ENCODE measurements at places on chromosomes 11 and 22.

DNA sequence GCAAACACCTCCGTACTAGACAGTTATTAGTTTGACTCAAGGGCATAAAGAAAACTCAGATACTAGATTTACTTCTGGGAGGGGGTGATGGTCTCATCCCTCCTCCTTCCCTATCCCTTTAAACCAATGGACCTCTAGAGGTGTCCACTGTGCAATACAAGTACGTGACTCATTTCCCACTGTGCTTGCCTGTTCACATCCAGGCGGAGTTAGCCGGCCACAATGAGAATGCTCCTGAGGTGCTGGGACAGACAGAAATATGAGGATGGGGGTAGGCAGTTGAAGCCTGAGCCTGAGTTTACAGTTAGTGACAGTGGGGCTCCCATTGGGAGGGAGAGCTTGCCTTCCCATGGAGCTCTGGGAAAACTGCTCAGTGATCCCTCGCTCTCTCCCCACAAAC lies 8.4 kb upstream of the PMM1 start:
- DNase-seq = no peak

GRCh38 chr11:7332451-7332850 lies 80.7 kb downstream of the SYT9 start:
- no peak for DNase-seq

DNA sequence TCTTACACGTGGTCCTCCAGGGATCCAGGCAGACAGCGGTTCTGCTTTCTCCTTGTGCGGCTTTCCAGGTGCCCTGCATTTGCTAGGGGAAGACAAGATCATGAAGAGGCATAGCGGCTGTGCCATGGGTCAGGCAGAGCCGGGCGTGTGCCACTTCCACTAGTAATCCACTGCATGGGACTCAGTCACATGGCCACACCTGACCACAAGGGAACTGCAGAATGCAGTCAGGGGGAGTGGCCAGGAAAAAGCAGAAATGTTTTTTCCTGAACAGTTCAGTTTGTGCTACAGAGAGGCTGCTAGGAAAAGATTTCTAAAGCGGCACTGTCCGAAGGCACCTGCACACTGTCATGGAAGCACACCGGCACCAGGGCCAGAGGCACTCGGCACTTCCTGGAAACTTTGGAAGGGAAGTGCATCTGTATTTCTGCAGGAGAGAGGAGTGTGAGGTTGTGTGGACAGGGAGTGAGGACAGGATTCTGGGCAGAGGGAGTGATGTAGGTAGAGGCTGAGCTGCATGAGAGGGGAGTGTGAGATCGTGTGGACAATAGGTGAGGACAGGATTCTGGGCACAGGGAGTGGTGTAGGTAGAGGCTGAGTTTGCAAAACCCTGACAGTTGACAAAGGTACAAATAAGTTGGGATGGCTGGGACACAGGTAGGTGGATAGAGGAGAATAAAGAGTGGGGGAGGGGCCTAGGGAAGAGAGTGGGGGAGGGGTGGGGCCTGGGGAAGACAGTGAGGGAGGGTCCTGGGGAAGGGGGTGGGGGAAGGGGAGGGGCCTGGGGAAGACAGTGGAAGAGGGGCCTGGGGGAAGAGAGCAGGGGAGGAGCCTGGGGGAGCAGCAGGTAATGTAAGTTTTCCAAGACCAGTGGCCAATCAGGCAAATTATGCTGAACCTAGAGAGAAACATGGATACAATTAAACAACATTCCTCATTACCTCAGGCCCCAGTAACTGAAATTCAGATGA lies 1436.3 kb downstream of the TBC1D22A start:
- no peak for DNase-seq

- DNase-seq = no peak
These were observed 158.8 kb downstream of the MPPED1 start for GRCh38 chr22:43570531-43571165.

DNA sequence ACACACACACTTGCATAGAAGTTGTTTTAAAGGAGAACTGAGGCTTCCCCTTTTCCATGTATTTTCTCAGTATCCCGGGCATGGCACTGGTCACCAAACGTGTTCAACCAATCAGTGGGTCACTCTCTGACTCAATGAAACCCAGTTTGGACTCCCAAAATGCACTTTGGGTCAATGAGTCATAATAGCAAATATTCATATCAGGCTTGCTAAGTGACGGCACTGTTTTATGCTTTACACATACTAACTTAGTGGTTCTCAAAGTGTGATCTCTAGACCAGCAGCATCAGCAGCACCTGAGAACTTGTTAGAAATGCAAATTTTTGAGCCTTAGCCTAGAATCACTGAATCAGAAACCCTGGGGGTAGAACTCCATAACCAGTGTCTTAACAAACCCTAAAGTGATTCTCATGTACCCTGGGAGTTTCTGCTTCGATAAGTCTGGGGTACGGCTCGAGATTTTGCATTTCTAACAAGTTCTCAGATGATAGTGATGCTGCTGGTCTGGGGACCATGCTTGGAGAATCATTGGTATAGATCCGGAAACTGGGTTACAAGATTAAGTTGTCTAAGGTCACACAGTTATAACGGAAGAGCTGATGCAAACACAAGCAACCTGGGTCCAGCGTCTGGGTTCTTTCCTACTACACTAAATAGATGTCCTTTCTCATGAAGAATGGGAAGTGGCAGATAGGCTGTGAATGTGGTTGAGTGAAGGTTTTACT lies 35.6 kb downstream of the ETS1 start:
- peak; percentile 57 for DNase-seq

DNA sequence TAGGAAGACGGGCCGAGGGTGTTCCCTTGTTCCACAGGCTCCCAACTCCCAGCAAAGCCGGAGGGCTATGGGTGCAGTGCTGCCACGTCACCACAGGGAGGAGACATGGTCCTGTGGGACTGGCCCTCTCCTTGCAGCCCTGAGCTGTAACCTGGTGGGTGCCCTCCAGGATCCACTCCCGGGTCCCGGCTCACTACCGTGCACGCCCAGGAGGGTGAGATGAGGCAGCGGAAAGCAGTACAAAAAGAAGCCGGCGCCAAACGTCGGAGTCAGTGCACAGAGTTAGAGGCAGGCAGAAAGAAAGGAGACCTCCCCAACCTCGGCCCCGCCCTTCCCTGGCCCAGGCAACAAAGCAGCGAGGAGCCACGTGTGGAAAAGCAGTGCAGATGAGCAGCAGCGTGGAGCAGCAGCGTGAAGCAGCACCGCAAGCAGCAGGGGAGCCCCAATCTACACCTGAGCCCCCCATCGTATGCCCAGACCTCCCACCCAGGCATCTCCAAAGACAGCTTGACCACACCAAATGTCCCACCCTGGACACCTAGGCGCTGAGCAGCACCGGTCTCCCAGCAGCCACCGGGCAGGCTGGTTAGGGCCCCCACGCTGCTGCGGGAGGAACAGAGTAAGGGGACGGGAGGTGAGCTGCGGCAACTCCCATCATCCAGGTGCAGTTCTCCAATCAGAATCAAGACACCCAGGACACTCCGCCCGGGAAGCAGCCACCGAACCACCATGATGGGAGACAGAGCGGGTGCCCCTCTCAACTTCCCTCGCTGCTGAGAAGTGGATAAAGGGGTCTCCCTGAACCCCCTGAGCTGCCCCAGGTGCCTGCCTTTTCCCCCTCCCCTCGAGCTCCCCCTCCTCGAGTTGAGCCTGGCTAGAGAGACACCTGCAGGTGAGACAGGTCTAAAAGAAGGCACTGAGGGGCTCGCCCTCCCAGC lies 28.8 kb downstream of the IGSF9B start:
- peak; percentile 70 for DNase-seq

DNA sequence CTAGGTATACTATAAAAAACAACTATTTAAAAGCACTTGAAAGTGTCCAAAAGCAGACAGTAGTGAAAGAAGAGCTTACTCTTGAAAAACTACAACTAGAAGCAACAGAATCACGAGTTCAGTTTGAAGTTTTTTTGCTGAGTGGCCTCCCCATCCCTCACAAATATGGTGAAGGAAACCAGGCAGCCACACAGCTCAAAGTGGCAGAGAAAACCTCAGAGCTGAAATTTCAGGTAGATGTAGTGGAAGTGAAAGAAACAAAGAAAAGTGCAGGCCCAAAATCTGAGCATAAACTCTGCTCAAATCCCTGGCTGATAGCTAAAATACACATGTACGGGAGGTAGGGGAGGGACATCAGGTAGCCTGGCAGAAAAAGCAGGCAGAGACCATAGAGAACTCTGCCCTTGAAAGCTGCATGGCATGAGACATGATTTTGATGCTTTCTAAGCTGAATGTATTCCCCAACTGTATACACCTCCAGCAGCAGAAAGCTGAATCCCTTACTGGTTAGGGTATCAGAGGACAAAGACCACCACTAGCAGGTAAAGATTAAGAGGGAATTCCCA lies 12.1 kb downstream of the BTBD10 start:
- no peak for DNase-seq

DNA sequence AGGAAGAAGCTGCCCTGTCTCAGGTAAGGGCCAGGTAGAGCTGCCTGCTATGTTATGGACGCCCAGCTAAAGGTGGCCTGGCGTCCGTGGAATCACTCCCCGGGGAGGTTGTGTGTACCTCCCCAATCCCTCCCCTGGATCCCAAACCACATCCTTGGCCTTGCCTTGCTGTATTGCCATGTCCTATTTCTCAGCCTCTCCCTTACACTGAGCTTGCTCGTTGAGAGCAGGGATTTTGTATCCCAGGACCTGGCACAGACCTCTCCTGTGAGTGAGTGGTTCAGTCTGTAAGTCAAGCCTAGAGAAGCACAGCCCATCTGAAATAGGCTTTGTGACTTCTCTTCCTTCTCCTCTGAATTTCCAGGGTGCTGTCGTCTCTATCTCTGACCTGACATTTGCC lies 53.9 kb downstream of the TRAF6 start:
- no peak for DNase-seq

DNA sequence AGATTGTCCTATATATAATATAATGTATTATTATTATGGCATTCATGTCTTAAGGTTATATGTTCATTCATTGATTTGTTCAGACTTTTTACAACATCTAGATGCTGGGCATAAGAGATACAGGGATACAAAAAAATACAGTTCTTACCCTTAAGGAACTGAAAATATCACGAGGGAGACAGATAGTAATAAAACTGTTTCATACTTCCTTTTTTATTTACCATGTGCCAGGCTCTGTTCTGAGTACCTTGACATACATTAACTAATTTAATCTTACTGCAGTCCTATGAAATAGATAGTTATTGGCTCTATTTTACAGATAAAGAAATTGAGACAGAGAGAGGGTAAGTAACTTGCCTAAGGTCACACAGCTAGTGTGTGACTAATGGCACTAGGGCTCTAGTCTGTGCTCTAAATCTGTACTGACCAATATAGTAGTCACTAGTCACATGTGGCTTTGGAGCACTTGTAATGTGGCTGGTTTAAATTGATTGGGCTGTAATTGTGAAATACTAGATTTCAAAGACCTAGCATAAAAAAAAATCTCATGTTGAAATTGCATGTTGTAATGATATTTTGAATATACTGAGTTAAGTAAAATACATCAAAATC lies 21.3 kb downstream of the TRIM44 start:
- DNase-seq = no peak

- no peak for DNase-seq
These were observed 429.6 kb downstream of the INSC start for GRCh38 chr11:15544353-15544752.

GRCh38 chr22:24841261-24841660 lies 35.2 kb downstream of the SGSM1 start:
- DNase-seq = no peak

DNA sequence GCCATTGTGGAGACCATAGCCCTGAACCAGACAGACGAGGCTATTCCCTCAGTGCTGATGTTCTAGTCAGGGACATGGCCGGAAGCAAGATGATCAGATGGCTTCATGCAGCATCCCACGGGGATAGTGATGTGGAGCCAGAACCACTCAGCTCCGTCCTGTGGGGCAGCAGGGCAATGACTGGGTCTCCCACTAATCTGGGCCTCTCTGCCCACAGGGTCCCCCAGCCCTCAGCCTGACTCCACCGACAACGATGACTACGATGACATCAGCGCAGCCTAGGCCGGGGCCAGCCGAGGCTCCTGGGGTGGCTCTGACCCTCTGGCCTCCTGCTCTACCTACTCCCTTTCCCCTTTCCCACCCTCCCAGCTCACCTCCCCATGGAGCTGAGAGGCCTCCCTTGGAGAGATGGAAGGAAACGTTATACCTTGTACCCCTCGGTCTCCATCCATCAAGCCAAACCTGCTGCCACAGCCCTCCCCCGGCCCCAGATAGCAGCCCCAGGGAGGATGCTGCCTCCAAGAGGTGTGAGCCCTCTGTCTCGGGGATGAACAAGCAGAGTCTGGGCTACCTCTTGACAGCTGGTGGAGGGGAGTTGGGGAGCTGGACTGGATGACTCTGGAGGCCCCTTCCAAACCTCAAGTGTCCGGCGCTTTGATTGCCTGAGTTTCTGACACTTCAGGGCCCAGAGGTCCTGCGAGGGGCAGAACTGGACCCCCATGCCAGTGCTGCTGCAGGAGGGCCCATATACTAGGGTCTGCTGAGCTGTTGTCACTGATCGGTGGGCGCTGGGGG lies 47.8 kb downstream of the CD6 start:
- DNase-seq = no peak

DNA sequence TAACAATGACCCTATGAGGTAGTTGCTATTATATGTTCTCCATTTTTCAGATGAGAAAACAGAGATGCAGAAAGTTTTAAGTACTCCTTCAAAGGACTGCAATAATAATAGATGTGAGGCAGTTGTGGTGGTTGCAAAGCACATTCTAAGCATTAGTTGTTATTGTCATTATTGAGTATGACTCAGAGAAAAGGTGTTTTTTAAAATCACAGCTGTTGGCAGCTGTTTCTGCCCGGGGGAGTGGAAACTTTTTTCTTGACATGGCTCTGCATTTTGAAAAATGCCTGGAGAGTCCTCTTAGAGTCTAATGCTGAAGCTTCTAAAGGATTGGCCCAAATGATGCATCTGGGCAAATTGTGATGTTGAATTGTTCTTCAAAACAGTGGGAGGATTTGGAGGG lies 244.5 kb upstream of the MPPED2 start:
- DNase-seq = no peak

- no peak for DNase-seq
These were observed 144.3 kb downstream of the TEAD1 start for GRCh38 chr11:12818333-12819015.

- DNase-seq = peak; percentile 74
These were observed at the start of gene ADM2 for GRCh38 chr22:50481440-50482106. ADM2 (plus strand) TSS chr22:50481543; CDS start chr22:50481848, 305 bp downstream.

GRCh38 chr11:15148169-15148568 lies 33.4 kb downstream of the INSC start:
- no peak for DNase-seq

DNA sequence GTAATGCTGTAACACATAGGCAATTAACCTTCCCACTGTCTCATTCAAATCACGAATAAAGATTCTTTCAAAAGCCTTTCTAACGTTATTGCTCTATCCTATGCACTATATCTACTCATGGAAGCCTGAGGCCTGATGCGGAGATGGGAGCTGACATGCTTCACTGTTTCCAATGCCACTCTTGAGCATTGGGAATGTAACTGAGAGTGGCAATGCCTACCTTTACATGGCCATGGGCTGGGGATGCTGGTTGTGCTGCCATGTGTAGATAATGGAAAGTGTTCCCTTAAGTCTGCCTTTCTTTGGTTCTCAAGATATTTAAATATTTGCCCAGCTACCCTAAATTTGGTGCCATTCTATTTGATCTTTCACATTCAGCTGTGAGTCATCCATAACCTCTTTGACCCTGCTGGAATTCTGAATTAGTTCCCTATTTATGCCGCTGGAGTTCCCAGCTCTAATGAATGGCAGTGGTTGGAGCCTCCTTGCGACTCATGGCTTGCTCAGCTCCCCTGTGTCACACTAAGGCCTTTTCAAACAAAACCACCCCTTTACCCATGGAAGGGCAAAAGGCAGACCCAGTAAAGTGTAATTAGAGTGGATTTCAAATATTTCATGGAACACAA lies 21.4 kb upstream of the DKK3 start:
- DNase-seq = no peak
